NCI-H524 (cell line): ENCODE measurements at places on chromosomes 6 and 20.

- no peak for DNase-seq
Measured at GRCh38 chr20:20780127-20780824, 67.8 kb upstream of the RALGAPA2 start.

DNA sequence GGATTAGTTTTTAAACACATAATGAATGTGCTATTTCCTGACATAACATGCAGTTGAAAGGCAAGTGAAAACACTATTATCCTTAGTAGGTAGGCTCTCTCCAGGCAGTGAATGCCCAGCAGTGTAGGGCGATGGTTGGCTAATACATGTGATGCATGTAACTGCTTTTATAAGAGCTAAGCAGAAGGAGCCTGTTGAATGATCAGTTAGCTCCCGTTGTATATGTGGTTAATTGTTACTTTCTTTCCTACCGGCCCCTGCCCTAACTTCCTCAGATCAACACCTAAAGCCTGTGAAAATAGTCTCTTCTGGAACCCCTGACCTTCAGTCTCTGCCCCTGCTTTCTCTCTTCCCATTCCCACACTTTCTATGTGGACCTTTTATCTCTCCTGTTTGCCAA lies 10.5 kb downstream of the SOX4 start:
- no peak for DNase-seq

GRCh38 chr6:132132924-132133639 lies 181.9 kb upstream of the CCN2 start:
- no peak for DNase-seq

- DNase-seq: no peak
Measured at GRCh38 chr6:166946125-166946524, 10.2 kb downstream of the RNASET2 start.

DNA sequence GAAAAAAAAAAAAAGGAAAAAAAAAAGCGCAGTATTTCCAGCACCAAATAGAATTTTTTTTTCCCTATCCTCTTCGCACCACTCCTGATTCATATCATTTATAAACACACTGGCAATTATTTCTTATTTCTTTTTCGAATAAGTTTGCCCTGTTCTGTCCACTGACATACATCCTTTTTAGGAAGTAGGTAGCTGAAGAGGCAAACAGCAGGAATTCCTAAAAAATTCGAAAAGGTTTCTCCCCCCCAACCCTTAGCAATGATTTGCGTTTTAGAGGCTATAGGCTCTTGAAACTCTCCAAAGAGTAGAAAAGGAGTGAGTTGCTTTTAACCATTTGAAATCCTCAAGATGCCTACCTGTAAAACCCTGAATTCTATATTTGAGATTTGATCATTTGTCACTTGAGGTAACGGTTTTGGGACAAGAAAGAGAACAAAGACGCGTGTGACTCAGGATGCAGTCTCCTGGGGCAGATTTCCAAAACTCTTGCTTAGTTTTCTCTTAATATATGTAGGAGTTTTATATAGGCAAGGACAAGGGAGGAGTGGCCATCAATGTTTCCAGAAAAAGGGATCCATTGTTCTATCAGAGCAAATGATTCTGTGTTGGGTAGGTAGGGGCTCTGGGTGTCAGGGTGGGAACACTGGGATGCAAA lies 531 bp upstream of the CCN2 start:
- DNase-seq: no peak

DNA sequence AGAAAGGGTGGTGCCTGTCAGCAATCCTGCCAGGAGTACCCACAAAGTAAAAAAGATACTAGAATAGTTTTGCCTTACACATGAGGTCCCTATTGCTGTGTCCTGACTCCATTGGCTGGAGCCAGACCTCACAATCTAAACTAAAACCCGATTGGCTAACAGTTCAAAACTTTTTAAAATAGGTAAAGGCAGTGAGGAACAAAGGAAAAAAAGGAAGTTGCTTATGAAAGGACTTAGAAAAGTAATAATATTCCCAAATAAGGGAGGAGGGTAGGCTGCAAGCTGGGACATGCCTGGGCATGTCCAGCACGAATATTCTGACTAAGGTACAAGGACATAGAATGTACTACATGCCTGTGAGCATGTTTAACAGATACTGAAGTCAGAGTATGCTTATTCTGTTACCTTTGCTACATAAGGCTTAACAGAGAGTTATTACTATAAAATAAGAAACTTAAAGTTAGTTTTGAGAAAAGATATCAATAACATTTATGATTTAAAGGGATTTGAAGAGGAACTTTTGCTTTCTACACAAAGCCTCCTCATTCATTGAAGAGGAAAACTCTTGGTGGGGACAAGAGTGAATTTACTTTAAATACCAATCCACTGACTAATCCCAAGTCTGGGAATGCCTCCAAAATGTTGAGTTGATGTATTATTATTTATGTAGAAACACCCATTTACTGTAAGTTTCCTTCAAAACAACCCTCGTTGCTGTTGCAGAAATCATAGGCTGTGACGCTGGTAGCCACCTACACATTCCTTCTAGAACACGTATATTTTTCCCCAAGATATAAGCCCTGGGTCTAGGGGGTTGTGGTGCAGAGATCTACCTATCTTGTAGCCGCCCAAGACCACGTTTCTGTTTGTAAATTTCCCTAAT lies 8.2 kb upstream of the MTHFD1L start:
- no peak for DNase-seq

GRCh38 chr6:19753826-19754225 lies 83.3 kb upstream of the ID4 start:
- DNase-seq: peak; percentile 95

DNA sequence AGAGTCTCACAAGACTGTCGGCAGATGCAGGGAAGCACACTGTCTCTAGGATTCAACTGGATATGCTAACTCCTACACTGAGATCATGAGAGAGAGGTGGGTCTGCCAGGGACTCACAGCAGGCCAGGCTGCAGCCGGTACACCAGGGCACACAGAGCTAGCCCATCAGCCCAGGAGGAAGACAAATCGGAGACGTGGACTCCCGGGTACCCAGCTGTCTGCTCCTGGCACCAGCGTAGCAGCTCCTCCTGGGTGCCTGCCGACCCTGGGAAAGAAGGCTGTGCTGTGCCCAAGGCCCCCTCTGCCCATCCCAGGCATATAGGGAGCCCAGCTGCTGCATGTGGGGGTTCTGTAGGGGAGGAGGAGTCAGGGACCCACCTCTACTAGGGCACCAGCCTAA lies 7.0 kb downstream of the MICAL1 start:
- no peak for DNase-seq

GRCh38 chr6:41255638-41256246 lies 27.6 kb downstream of the TREML4 start:
- no peak for DNase-seq

GRCh38 chr20:50930976-50931305 lies 296 bp downstream of the ADNP start:
- no peak for DNase-seq

DNA sequence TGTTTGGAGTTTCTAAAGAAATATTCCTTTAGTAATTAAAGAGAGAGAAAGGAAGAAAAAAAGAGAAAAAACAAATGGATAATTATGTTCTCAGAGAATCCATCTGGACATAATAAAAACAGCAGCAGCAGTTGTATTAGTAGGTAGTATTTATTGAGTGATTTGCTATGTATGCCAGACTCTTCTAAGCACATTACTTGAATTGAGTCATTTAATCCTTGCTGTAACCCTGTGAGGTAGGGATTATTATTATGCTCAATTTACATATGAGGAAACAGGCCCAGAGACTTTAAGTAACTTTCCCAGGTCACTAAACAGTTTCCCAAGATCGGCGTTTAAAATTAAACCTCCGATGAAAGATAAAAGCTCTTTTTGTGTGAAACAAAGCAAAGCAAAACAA lies 238.8 kb downstream of the TSHZ2 start:
- DNase-seq: peak; percentile 27

DNA sequence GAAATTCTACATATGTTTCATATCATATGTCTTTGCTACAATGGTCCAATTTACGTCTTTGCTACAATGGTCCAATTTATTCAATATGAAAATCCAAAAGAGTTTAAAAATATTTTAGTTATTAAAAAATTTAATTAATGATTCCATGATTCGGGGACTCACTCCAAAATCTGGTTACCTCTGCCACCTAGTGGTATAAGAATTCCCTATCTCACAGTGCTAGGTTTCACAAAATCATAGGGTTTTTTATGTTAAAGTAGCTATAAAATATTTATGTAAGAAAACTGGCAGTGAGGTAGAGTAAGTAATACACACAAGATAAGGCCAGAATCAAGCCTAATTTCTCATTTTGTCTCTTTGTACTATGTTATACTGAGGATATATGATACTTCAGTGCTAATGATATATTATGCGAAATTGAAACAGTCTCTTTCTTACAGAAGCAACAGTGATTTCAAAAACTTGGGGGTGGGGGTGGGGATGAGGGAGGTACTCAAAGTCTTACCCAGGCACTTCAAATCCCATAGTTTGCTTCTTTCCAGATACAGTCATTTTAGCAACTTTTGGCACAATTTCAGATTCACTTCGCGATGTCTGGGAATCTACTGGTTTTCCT lies 52.3 kb downstream of the HBS1L start:
- no peak for DNase-seq

DNA sequence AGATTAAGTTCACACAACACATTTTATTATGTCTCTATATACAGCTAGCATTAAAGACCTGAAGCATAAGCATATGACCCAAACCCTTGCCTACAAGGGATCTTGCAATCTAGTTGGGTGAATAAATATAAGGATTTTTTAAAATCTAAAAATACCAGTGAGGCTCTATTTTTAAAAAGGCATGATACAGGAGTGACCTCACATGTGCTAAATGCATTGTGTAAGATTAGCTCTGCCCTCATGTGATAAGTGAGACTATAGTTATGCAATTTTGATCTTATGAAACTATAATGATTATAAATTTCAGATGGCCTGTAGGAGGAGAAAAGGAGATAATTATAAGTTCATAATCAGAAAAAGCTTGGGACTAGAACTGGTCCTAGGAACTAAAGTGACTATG lies 451.0 kb upstream of the MAN1A1 start:
- DNase-seq: no peak

- DNase-seq: peak; percentile 34
Measured at GRCh38 chr6:148452876-148453275, 110.2 kb downstream of the SASH1 start.

DNA sequence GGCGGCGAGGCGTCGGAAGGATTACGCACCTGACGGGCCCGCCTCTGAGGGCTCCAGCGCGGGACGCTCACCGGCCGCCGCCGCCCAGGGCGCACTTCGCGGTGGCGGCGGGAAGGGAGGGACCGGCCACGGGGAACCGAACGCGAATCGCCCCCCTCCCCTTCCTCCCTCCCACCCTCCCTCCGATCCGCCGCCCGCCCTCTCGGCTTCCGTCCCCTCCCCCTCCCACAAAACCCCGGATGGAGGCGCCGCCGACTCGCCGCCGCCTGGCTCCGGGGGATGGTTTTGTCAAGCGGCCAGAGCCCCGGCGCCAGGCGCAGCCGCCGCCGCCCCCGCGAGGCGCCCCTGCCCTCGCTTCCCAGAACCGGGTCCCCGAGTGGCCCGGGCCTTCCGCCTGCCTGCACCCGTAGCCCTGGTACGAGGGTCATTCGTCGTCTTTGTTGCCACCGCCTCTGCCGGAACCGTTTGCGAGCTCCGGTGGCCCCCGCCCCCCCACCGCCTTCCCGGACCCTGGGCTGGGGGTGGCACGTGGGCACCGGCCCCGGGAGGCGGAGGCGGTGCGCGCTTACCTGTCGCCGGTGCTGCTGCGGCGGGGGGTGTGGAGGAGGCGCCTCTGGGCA lies 398 bp downstream of the ZBTB2 start:
- DNase-seq: peak; percentile 72

- no peak for DNase-seq
Measured at GRCh38 chr6:138538390-138539031, 39.2 kb upstream of the NHSL1 start.

- DNase-seq: no peak
Measured at GRCh38 chr6:24696097-24696496, 22.9 kb downstream of the C6orf62 start.

GRCh38 chr6:170025935-170026750 lies 264.7 kb downstream of the DLL1 start:
- no peak for DNase-seq

- no peak for DNase-seq
Measured at GRCh38 chr6:104952911-104953399, 4.0 kb upstream of the LIN28B start.

DNA sequence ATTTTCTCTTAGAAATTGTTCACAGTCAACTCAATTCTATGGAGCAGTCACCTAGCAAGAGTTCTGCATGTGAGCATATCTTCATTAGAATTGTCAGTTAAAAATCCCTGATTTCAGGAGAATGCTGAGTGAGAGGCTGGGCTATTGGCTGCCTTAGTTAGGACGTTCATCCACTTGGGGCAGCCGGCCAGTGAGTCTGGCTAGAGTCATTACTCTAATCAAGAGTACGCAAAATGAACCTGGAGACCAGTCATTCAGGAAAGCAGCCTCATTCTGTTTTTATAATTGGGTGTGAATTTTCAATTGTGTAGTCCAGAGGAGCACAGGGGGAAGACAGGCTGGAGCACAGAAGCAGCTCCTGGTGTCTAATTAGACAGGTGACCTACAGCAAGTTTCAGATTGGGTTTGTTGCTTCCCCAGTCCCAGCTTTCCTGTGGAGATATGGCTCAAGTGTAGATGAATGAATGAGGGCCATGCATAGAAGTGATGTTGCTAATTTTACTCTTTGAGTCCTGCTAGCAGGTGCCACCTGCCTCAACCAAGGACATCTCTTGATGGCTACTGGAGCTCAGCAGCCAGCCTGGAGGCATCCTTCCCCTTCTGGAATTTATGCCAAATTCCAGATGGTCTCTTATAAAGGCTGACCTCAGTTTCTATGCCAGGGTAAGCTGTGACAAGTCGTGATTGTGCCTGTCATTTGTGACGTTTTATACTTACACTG lies 265.7 kb downstream of the NKAIN2 start:
- no peak for DNase-seq
